ENCODE measurements at places on chromosomes 2 and 18. TPM values are rescaled to one million over a fixed set of nuclear protein-coding genes. Genes with fewer than 3 reads are reported as not detected.

The CYB5A gene
- total RNA-seq, result 20.4 TPM

- H3K27me3 ChIP-seq, result peaks cover 3% of the 10 kb centered on the region
- no peak for DNase-seq
- H3K4me1 ChIP-seq, result peaks cover 17% of the 10 kb centered on the region
- no peaks in the 10 kb centered on the region for H3K36me3 ChIP-seq
- H3K27ac ChIP-seq, result no peak overlapping the region
These were observed 121.8 kb downstream of the CDC42EP3 start for GRCh38 chr2:37549598-37549997.

The WDSUB1 gene
- 6.0 TPM for total RNA-seq

The EGR4 gene
- total RNA-seq, result not detected

Data from activated CD4-positive, alpha-beta memory T cell treated with anti-CD3 and anti-CD28 coated beads, Interleukin-2, amount 10 ng/mL, durations not matched to agents 7 days and 5 days (primary cell).